ENCODE measurements at places on chromosomes 4 and X.

DNA sequence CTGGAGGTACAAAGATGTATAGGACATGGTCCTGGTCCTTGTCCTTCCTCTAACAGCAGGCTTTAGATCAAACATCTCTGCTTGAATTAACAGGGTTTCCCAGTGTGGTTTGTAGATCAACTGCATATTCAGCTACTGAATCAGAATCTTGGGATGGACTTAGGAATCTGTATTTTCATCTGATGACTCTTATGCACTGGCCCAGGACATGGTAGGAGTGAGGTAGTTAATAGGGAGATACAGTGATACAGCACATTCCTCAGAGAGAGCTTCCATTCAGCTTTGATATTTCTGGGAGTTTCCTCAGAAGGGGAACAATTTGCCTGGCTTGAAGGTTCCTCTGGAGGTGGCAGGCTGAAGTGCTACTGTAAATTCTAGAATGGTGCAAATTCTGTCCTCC, 203.1 kb downstream of the LARP7 start:
- no peak for DNase-seq

DNA sequence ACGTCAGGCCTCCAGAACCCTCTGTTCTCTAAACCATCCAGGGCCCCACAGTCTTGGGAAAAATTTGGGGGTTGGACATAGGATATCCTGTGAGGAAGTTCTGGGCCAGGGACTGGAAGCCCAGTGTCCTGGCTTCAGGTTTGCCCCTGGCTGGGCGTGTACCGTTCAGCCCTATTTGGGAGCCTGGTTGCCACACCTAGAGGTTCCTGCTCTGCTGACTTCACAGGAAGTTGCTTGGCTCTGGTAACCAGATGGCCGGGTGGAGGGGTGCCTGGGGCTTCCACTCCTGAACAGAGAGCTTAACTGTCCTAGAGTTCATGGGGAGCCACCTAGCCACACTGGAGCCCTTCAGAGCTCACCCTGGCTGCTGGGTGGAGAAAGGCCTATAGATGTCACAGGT, 1.1 kb downstream of the TAFAZZIN start:
- peak; percentile 57 for DNase-seq

GRCh38 chr4:156138781-156139280, 185.2 kb upstream of the CTSO start:
- no peak for DNase-seq

DNA sequence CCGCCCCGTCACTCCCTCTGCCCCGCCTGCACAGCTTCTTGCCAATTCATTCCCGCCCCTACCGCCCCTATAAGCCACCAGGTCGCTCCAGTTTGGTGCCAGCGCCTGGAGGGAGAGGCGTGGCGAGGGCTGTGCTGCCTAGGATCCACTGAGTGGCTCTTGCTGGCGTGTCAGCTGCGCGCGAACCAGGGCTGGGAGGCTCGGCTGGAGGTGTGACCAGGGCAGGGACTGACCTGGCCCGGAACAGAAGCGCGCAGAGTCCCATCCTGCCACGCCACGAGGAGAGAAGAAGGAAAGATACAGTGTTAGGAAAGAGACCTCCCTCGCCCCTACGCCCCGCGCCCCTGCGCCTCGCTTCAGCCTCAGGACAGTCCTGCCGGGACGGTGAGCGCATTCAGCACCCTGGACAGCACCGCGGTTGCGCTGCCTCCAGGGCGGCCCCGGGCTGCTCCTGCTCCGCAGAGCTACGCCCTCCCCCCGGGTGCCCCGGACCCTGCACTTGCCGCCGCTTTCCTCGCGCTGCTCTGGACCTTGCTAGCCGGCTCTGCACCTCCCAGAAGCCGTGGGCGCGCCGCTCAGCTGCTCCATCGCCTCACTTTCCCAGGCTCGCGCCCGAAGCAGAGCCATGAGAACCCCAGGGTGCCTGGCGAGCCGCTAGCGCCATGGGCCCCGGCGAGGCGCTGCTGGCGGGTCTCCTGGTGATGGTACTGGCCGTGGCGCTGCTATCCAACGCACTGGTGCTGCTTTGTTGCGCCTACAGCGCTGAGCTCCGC, at the start of gene GPR78:
Gene GPR78, plus strand, starts transcription at position 72 of the 773 bp plus-strand sequence. Its CDS starts 591 bp downstream, at position 663.
- peak; percentile 58 for DNase-seq

- no peak for DNase-seq
Measured at GRCh38 chr4:106201373-106201772, 114.6 kb downstream of the TBCK start.

GRCh38 chr4:21134994-21135393, 434.7 kb downstream of the PACRGL start:
- DNase-seq = no peak

- no peak for DNase-seq
Measured at GRCh38 chrX:3204606-3205005, 141.8 kb downstream of the MXRA5 start.

DNA sequence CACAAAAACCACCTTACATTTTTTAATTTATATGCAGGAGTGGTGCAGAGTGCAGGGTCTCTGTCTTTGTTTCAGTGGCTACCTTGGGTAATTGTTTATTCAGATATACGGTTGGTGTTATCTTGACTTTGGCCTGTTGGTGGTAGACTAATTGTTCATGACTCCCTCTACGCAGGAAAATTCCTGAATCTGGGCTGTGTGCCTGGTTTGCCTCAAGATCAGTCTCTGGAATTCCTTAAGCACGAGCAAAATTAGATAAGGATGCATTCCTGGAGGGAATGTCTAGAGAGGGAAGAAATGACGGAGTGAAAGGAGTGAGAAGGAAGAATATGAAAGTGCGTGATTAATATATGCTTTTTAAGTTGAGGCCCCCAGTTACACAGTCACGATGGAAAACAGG, 576.9 kb upstream of the PCDH10 start:
- no peak for DNase-seq

DNA sequence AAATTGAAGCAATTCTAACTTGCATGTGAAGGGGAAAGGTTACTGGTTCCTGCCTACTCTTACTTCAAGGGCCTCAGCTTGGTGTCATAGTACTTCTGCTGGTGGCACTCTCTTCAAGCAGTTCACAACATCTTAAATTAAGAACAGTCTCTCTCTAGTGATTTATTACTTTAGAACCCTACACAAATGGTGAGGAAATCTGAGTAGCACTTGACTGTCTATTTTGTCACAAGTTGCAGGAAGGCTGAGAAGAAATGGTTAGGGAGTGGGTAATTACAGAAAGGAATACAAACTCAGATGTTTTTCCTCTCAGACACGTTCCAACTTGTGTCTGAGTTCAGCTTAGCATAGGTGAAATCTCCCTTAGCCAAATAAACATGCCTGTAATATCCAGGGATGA, 242.3 kb upstream of the GRIA3 start:
- DNase-seq = no peak

GRCh38 chr4:78732332-78733104, 43.6 kb upstream of the BMP2K start:
- no peak for DNase-seq

DNA sequence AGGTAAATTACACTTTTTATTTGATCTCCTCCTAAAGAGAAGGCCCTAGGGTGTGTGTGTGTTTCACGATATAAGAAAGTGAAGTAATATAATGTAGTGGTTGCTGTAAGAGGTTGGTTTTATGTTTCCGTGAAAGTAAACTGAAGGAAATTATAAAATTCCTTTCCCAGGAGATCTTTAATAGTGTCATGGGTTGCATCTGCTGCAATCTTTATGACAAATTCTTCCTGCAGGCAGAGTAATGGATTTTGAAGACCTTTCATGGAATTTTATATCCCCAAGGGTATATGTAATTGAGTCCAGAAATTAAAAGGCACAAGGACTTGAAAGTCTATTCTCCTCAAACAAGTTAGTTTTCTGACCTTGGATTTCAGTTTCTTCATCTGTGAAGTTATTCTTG, 538.6 kb downstream of the ANKRD50 start:
- no peak for DNase-seq

DNA sequence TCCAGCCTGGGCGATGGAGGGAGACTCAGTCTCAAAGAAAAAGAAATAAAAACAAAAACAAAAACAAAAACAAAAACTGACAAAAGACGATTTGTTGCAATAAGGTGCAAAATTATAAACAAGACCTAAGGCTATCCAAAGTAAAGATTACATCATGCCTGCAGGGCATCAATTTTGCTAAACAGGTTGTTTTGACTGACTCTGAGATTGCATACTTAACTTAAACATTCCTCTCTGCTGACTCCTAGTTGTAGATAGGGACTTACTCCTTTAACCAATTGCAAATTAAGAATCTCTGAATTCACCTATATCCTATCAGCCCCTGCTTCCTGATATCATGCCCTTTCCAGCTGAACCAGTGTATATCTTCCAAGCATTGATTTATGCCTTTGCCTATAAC, 2687.3 kb downstream of the PCDH7 start:
- no peak for DNase-seq

GRCh38 chr4:86657910-86658309, 63.8 kb downstream of the PTPN13 start:
- no peak for DNase-seq

- DNase-seq = no peak
Measured at GRCh38 chrX:14777525-14777924, 95.3 kb downstream of the FANCB start.

GRCh38 chrX:42276982-42277690, 353.8 kb upstream of the CASK start:
- no peak for DNase-seq

GRCh38 chr4:123088501-123088900, 166.1 kb upstream of the NUDT6 start:
- no peak for DNase-seq

DNA sequence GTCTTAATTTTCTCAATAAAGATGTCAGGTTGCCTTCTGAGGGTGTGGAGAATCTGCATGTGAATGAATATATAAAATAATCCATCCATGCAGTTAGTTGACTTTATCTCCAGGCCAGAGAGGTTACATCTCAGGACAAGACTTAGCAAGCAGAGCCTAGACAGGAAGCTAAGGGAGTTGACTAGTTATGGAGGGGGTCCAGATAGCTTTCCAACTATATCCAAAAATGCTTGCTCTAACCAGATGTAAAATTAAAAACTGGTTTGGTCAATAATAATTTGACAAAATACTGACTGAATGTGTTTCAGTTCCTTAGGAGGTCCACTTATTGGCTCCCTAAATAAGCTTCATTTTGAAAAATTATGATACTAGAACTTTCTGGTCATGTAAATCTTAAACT, 101.4 kb downstream of the PAPSS1 start:
- no peak for DNase-seq

DNA sequence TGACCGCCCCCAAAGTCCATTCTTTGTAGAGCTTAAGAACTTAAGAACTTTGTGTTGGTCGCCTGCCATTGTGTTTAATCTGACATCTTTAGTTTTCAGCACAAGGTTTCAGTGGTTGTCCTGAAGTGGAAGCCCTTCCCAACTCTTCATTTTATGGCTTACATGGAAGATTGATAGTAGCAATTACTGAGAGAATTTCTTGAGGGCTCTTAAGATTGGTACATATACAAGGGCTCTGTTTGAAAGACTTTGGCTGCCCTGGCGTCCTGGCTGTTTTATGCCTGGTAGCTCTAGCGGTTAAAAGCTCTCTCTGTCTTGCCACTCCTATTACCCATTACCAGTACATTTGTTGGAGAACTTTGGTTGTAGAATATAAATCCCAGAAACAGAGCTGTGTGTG, 75.0 kb downstream of the KDM6A start:
- no peak for DNase-seq

DNA sequence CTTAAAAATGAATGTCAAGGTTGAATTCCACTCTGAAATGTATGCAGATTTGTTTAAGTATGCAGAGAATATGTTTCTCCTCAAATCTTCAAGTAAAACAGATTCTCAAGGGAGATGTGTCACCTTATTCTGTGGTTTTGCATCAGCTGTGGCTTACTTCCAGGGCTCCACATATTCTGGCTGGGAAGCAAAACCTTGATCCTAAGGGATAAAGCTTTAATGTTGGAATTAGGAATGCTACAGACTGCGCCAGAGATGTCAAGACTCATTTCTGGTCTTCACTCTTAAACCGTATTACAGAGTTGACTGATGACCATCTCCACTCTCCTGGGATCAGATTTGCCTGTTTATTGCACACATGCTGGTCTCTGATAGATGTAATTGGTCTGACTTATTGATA, 143.9 kb upstream of the DIPK2B start:
- no peak for DNase-seq

DNA sequence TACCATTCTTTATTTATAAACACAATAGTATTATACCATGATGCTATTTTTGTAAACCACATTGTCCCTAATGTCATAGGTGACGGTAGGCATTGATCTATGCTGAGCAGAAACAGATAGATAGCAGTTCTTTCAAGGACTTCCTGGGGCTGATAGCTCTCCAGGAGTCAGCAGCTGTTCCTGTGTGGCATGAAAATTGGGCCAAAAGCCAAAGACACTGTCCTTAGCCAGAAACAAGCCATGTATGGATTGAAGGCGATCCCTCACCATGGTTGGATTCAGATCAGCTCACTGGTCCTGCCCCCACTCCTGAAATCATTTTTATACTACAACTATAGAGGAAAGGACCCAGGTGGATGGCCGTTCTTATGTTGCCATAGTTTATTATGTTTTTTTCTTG, 53.6 kb downstream of the DDX60 start:
- no peak for DNase-seq

DNA sequence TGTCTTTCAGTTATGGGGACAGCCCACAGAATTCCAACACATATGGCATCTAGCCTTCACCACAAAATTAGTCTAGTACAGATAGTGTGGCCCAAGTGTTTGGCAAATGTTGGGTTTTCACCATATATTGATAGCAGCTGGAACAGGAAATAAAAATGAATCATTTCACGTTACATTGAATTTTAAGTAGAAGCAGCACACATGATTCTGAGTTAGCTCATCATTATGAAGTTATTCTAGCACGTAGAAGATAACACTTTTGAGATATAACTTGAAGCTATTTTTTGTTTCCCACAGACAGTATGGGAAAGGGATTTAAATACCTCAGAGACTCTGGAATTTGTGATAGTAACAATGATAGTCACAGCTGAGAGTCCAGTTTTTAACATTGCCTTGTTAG, 118.7 kb downstream of the FAT4 start:
- DNase-seq = no peak

DNA sequence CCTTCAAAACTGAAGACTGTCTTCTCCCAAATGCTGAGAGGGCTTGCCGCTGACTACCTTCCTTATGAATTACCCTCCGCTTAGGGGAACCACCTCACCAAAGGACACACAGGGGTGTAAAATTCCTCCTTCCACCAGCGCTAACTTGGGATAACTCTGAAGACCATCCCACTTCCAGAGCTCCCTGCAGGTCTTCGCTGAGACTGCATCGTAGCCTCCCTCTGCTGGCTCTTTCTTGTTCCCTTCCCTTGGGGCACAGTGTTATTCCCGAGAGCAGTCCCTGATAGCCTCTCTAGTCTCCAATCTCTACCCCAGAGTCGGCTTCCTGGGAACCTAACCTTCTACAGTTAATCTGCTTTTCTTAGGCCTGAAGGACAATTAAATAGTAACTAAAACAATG, 725.5 kb upstream of the ATOH1 start:
- no peak for DNase-seq
